ENCODE measurements at places on chromosomes 2 and 18.
A peak's percentile ranks its signal among the peaks of the same experiment; 100 is the strongest.

DNA sequence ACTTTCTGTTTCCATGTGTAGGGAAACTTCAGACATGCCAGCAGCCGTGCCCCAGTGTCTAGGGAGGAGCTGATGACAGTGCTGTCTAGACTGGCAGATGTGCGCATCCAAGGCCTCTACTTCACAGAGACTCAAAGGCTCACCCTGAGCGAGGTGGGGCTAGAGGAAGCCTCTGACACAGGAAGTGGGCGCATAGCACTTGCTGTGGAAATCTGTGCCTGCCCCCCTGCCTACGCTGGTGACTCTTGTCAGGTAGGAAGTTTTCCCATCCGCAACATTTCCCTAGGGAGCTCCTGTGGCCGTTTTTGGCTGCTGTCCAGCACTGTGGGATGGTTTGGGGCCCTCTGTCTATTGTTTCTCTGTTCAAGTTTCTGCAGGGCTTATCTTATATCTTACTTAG, 143.1 kb upstream of the TTC39C start:
- DNase-seq: peak; percentile 27

- DNase-seq: no peak
Observed at GRCh38 chr2:220243571-220243970, 616.1 kb downstream of the SLC4A3 start.

DNA sequence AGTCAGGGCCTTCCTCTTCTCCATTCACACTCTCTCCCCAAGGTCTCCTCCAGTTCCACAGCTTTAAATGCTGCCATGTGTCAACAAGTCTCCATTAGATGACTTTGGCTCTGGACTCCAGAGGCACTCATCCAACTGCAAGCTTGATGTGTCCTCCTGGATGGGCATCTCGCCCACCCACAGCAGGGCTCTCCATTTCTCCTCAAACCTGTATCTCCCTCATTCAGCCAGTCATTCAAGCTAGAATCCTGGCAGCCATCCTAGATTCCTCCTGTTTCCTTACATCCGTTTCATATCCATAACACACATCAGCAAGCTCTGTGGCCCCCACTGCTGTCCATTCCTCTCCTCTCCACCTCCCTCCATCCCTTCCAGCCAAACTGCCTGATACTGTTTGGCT, 88.4 kb upstream of the AFF3 start:
- DNase-seq: no peak

DNA sequence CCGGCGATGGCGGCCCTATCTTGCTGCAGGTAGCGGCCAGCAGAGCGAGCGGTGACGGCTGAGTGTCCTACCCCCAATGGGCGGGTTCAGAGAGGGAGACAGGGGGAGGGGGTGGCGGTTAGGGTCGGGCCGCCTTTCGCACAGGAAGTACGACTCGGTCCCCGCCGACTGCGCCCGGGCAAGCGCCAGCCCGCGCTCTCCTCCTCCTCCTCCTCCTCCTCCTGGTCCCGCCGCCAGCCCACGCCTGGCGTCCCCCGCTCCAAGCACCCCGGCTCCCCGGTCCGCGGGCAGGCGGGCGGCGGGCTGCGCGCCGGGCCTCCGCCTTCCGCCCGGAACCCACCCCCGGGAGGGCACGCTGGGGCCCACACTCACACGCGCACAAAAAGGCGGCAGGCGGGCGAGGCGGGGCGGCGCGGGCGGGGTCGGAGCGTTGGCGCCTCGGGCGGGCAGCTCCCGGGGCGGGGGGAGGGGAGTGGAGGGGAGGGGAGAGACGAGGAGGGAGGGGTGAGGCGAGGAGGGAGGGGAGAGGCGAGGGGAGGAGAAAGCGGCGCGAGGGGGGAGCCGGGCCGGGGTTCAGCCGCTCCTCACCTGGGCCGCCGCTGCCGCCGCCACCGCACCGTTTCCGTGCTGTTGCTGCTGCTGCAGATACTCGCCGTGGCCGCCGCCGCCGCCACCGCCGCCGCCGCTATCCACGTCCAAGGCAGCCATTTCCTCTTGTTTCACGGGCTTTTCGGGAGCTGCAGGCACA, 1.2 kb downstream of the SP3 start:
- peak; percentile 95 for DNase-seq

DNA sequence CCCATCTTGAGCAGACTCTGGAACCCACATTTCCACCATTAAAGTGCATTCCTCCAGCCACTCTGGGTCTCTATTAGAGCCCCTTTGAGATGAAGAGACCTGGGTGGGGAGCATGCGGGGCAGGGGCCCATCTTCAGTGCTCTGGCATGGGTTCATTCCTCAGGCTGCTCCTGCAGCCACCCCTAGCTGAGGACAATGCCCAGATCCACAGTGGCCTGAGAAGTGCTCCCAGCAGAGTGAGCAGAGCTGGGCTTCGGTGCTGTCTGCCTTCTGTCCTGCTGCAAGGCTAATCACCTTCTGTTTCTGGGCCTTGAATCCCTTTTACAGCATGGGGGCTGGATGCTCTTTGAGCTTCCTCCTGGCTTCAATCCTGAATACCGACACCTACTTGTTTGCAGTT, 169.8 kb downstream of the TRIM43 start:
- no peak for DNase-seq

GRCh38 chr2:42095923-42096408, 48.1 kb downstream of the PKDCC start:
- peak; percentile 83 for DNase-seq

DNA sequence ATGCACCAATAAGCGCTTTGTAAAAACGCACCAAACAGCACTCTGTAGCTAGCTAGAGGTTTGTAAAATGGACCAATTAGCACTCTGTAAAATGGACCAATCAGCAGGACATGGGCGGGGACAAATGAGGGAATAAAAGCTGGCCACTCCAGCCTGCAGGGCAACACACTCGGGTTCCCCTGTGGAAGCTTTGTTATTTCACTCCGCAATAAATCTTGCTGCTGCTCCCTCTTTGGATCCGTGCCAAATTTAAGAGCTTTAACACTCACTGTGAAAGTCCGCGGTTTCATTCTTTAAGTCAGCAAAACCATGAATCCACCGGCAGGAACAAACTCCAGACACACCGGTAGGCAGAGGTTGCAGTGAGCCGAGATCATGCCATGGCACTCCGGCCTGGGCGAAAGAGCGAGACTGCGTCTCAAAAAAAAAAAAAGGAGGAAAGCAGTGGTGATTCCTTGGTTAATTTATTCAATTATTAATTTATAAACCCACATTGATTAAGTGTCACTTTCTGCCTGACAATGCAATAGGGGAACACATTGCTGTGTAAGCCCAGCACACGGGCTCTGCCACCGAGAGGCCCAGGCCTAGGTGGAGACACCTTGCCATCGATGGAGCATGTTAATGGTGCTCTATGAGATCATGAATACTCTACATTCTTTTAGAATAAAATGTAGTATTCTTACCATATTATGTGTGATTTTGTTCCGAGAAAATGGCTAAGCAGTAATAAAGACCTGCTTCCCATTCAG, 687.6 kb upstream of the HS6ST1 start:
- no peak for DNase-seq

DNA sequence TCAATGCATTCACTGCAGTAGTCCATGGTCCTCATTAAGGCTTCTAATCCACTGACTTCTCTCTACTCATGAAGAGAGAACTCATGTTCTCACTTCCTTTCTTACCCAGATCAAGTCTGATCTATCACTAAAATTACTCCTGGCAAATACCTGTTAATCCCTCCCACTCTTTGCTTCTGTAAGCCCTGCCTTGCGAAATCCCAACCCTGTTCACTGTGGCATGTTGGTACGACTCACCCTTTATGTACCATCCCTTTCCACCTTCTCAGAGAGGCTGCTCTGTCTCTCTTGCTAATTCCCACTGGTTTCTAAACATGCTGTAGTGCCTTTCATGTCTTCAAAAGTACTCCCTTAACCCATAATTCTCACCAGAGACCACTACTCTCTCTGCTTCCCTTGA, 272.2 kb upstream of the ACVR2A start:
- DNase-seq: no peak

GRCh38 chr2:64605991-64606478, 47.7 kb downstream of the SERTAD2 start:
- DNase-seq: no peak

DNA sequence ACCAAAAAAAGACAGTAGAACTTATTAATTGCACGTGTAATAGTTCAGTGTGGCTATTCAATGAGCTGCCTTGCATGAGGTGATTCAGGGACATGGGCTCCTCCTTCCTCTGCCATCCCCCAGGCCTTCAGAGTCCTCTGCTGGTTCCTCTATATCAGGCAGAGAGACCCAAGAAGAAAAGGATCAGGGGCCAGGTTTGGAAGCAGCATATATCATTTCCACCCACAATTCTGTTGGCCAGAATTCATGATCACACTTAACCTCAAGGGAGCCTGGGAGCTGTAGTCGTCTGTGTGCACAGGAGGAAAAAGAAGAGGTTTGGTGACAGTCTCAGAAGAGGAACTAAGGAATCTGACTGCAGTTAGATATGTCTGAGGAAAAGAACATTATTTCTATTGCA, 114.0 kb upstream of the GLS start:
- no peak for DNase-seq

DNA sequence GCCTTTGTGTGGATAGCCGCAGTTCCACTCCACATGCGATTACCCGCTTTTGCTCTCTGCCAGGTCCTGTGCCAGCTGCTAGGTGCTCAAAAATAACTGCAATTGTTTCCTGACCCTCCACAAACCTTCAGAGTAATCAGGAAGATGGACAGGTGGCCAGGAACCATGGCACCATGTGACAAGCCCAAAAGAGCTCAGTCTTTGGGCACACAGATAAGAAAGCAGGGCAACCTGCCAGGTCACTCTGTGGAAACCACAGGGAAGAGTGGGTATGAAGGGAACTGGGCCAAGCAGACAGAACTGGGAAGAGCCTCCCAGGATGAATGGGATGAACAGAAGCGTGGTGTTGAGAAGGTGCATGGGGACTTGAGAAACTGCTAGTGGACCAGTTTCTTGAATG, 79.4 kb upstream of the AGAP1 start:
- no peak for DNase-seq

DNA sequence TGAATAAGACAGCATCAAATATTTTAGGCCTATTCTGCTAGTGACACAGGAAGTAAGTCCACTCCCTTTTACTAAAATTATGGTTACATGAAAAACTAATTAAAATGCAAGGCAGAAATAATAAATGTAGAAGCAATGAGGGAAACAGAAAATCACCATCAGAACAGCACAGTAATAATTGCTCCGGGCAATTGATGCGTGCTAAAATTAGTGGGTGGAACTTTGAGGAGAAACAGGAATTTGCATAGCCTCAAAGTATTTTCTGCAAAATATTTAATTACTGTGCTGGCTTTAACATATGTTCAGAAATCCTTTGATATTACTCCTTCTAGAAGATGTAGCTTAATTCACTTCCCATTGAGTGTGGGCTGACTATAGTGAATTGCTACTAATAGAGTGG, 654.3 kb upstream of the RAB6C start:
- DNase-seq: no peak

GRCh38 chr2:2933426-2933825, 444.2 kb downstream of the EIPR1 start:
- no peak for DNase-seq

GRCh38 chr2:239868556-239869181, 156.5 kb downstream of the NDUFA10 start:
- DNase-seq: no peak

DNA sequence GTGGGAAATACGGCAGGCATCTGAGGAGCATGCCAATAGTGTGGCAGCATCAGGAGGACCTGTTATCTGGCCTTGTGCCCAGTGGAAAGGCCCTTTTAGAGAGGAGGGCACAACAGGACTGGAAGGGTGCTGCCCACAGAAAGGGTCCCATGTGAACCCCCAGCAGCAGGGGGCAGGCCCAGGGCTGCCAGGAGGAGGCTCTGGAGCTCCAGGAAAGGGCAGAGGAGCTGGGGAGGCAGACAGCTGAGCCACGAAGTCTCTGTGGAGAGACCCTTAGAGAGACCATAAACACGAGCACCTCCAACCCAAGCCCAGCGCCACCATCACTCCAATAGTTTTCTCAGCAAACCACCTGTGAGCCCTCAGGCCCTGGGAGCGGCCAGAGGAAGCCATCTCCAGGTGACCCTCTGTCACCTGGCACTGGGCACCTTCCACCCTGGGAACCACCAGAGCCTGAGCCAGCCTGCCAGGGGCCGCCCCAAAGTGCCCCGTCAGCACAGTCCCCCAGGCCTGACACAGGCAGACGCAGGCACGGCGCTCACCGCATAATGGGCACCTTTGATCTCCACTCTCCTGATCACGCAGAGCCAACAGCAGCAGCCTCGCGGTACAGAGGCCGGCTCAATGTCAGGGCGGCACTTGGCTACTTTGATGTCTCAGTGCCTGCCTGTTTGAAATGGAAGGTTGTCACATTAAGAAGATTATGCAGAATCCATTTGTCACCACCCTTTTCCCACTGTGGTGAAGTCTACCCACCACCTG, 162.5 kb upstream of the RAB6C start:
- no peak for DNase-seq

DNA sequence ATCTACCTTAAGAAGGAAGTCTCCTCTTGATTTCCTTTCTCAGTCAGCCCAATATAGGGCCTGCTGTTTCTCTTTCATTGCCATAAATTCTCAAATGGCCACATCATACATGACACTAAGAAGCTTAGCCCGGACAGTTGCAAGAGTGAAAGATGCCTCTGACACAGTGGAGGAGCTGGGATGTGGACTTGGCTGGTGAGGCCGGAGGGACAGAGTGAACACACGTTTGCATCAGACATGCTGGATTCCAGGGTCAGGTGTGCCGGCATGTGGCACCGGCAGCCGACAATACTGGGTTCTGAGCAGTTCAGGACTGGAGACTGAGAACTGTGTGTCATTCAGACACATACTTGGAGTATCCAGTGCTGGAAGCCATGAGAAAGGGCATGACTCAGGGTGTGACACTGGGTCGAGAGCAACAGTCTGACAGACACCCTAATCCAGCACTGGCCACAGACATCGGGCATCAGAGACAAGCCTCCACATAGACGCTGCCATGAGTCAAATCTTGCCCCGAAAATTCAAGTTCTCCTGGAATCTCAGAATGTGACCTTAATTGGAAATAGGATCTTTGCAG, 31.4 kb downstream of the TIMM21 start:
- no peak for DNase-seq

GRCh38 chr18:29540548-29540947, 1363.6 kb upstream of the CDH2 start:
- DNase-seq: no peak

GRCh38 chr2:16613539-16614011, 52.1 kb downstream of the CYRIA start:
- no peak for DNase-seq

GRCh38 chr18:48371854-48372602, 37.2 kb downstream of the ZBTB7C start:
- no peak for DNase-seq

- DNase-seq: no peak
Observed at GRCh38 chr2:133480707-133481429, 87.4 kb downstream of the NCKAP5 start.

DNA sequence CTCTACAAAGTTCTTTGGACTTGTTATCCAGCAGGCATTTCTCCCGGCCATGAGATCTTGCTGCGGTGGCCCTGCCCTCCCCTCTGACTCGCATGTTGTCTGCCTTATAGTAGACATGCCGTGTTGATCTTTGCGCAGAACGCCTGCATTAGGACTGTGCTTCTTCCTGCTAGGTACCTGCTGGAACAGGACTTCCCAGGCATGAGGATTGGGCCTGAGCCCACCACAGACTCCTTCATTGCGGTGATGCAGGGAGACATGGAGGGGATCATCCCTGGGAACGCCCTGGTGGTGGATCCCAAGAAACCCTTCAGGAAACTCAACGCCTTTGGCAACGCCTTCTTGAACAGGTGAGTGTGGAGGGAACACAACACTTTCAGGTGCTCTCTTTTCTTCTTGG, 10.1 kb downstream of the EHD3 start:
- DNase-seq: no peak

GRCh38 chr2:128359841-128360240, 41.2 kb upstream of the HS6ST1 start:
- no peak for DNase-seq

Measured in femur (tissue), 1 donor.